ENCODE measurements at places on chromosomes 3 and 15.

DNA sequence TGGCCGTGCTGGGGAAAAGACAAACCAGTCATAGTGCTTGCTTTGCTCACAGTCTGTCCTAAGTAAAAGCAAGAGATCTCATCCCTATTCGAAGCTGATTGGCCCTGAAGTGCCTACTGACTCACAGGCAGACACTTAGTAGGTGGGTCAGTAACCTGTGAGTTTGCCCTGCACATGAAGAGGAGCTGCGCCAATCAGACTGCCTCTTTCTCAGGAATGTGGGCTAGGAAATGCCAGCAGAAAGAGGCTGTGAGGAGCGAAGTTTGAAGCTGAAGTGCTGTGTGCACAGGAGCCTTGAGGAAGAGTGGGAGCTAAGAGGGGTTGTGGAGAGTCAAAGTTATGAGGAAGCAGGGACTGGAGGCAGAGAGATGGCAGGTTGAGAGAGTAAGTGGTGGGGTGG is 126.8 kb downstream of the IL20RB start:
- no peak for DNase-seq

DNA sequence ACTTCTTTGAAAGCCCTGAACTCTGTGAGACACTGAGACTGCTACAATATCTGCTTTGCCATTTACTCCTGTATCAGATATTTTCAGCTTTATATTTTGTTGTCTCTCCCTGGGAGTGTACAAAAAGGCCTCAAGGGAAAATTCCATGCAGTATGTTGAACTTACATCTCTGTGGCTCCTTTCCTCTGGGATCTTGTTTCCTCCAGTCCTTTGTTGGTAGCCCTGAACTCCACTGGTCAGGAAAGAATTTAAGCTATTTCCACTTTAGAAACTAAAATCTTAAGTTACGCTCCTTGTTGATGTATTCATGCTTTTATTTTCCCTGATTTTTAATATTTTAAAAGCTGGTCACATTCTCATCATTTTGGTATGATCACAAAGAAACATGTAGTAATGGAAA is 277.9 kb downstream of the FHIT start:
- no peak for DNase-seq

DNA sequence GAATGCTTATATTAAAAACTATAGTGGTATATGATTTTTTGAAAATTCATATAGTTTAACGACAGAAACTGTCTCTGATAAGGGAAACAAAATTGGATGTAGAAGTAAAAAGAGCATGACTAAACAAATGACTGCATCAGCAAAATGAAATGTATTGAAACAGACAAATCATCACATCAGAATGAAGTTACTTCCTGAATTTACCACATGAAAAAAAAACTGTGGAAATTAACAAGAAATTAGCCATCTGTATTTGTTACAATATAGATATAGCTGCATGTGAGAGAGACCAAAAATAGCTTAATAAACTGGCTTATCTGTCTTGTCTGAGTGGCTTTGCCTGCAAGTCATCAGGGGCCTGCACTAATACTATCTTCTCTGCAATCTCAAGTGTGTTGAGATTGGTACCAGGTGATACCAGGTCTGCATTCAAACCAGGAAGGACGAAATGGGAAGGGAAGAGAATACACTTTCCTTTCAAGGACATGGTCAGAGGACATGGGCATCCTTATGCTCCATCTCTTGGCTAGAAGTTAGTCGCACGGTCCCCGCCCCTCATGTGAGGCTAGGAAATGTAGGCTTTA is 388.7 kb downstream of the GRM7 start:
- DNase-seq, result no peak

- no peak for DNase-seq
These were observed 341.1 kb upstream of the NR2F2 start for GRCh38 chr15:95989392-95989791.

DNA sequence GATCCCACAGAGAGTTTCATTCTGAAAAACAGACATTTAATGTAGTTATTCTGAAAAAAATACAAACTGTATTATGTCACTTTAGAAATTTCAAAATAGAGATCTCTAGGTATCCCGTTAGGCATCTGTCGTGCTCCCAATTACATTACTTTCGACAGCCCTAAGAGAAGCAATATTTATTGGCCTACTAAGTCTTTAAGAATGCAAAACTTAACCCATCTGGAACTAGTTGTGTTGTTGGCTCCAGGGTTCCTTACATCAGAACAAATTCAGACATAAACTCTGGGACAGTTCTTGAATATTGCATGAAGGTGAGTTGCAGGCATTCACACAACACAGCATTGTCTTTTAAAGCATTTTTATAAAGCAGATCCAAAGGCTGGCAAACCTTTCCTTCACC is 498.4 kb downstream of the FHIT start:
- DNase-seq, result no peak

GRCh38 chr3:55461896-55462295 is 25.2 kb downstream of the WNT5A start:
- DNase-seq, result no peak

- DNase-seq, result no peak
These were observed 46.1 kb downstream of the AGBL1 start for GRCh38 chr15:86125775-86126174.

- DNase-seq, result no peak
These were observed 43.6 kb upstream of the PLXNA1 start for GRCh38 chr3:126939338-126939718.

DNA sequence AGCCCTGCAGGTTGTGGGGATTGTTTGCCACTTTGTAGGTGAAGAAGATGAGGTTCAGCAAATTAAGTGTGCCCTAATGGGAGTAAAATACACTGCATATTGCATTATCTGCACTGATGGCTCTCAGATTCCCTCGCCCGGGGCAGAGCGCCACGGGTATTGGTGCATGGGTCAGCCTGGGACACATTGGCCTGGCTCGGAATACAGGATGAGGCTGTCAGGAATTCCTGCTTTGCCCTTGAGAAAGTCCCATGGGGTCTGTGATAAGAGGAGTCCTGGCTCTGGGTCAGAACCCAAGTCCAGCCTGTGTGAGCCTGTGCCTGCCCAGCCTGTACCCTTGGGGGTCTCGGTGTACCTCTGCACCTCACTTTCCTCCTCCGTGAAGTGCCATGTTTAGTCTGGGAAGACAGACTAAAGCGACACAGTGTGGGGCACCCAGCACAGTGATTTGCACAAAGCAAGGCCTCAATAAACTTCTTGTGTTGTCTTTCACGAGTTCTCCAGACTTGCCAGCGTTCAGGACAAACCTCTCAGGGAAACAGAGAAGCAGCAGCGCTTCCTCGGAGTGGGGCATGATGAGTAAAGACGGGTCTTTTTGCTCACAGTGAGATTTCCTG is 107.6 kb downstream of the LRRK1 start:
- no peak for DNase-seq

DNA sequence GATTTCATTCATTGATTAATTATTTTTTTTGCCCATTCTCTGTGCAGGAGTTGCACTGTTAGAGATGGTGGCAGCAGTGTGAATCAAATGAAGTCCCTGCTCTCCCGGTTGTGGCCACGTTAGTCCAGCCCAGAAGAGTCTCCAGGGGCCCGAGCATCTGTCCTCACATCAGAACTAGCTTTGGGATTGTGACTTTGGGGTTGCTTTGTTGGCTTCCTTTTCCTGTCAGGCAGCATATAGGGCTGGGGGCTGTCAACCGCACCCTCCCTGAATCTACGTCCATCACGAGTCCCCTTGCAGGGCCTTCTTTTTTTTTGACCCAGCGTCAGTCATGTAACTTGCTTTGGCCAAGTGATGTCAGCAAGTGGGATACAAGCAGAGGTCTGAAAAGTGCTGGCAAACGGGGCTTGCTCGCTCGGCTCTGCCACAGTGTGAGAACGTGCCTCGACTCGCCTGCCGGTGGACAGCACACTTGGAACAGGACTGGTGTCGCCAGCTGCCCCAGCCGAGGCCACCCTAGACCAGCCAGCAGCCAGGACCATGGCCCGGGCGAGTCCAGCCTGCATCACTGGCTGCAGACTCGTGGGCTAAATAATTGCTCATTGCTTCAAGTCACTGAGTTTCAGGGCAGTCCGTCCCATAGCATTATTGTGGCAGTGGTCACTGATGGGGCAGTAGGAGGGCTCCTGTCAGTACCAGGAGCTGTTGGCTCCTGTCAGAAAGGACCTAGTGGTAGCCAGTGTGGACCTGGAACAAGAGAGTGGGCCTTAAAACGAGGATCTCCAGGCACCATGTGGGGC is 151.6 kb upstream of the MEF2A start:
- no peak for DNase-seq

DNA sequence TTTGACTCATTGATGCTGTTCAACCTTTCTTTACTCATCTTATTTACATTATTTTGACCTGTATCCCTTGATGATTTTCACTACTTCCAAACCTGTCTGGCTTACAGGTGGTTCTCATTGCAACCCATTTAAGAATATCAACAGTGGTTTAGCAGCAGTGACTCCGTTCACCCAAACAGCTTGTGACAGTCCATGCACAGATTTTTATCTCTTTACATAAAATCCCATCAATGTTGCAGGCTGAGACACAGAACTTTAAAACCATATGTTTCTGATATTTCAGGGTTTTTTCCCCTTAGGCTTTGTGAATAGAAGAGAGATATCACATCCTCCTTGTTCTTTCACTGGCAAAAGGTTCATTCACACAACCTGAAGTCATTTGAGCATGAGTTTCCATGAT is 149.1 kb upstream of the CDIN1 start:
- no peak for DNase-seq

Measured in activated CD4-positive, alpha-beta T cell treated with anti-CD3 and anti-CD28 coated beads for 24 hours (primary cell).